ENCODE measurements at places on chromosomes 7 and 10. TPM values are rescaled to one million over a fixed set of nuclear protein-coding genes. Genes with fewer than 3 reads are reported as not detected.

Gene SPDYE2B
- not detected for total RNA-seq

Gene LIPM
- total RNA-seq: not detected

Gene TRIM50
- total RNA-seq: not detected

Gene ATP5F1C
- total RNA-seq: 909 TPM

DNA sequence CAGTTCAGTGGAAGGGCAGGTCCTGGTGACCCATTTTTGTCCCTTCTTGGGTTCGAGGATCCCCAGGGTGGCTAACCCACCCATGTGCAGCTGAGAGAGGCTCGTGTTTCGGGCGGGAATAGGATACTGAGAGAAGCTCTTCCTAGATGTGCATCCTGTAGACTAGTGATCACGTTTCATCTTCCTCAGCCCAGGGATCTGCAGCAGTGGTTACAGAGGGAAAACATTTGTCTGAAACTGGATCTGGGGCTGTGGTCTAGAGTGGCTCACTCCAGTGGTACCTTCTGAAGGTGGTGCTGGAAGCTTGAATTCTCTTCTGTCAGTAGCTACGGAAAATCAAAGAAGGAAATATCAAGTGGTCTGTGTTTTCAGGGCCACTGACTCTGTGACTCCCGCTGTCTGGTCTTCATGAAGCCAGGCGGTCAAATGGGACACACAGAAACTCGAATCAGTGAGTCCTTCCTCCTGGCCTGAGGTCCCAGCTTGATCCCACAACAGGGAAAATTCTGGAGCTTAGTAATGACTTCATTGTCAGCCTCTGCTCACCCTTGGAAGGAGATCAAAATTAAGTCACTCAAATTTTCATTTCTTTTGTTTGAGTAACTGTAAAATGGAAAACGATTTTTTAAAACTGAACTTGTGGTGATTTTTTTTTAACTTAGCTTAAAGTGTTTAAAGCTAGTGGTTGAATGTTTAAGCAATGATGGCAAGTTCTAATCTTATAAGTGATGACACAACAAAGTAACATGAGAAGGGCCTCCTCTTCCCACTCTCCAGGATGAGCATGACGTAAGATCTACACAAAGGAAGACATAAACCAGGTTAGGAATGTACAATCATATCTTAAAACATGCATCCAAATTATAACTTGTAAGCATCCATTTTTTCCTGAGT is 469.3 kb upstream of the KLF6 start:
- no peaks in the 10 kb centered on the region for H3K36me3 ChIP-seq
- no peak overlapping the region for H3K4me3 ChIP-seq
- no peaks in the 10 kb centered on the region for H3K27me3 ChIP-seq
- no peaks in the 10 kb centered on the region for H3K4me1 ChIP-seq
- no peak overlapping the region for H3K27ac ChIP-seq

GRCh38 chr10:48779077-48779476 is 94.4 kb downstream of the WDFY4 start:
- H3K4me1 ChIP-seq: peaks cover 11% of the 10 kb centered on the region
- H3K36me3 ChIP-seq: no peaks in the 10 kb centered on the region
- no peaks in the 10 kb centered on the region for H3K27me3 ChIP-seq
- H3K27ac ChIP-seq: no peak overlapping the region
- H3K4me3 ChIP-seq: no peak overlapping the region

DNA sequence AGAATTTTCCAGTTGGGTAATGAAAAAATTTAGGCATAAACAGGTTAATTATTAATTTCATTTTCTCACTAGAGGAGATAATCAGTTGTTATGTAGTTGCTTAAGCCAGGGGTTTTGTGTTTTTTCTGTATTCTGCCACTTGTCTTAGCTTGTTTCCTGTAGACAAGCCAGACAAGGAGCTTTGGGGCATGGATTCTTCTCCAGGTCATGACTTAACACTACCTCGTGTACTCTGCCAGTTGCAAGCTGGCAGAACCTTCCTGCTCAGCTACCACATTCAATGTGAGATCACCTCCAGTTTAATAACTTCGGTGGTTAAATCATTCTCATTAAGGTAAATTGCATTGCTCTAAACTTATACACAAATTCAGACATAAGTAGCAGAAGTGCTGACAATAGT is 1.8 kb downstream of the CCM2 start:
- no peak for DNase-seq
- peaks cover 16% of the 10 kb centered on the region for H3K4me1 ChIP-seq

DNA sequence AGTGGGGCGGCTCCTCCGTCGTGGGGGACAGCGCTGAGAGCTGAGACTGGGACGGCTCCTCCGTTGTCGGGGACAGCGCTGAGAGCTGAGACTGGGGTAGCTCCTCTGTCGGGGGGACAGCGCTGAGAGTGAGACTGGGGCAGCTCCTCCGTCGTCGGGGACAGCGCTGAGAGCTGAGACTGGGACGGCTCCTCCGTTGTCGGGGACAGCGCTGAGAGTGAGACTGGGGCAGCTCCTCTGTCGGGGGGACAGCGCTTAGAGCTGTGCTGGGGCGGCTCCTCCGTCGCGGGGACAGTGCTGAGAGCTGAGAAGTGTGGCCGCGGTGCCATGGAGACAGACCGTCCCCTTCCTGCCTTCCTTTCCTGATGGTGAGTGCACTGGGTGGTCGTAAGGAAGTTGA is 136.4 kb downstream of the DYNC2I1 start:
- no peak overlapping the region for H3K4me3 ChIP-seq
- H3K27ac ChIP-seq: no peak overlapping the region
- H3K27me3 ChIP-seq: peaks cover 10% of the 10 kb centered on the region
- no peak for DNase-seq
- H3K4me1 ChIP-seq: no peaks in the 10 kb centered on the region

DNA sequence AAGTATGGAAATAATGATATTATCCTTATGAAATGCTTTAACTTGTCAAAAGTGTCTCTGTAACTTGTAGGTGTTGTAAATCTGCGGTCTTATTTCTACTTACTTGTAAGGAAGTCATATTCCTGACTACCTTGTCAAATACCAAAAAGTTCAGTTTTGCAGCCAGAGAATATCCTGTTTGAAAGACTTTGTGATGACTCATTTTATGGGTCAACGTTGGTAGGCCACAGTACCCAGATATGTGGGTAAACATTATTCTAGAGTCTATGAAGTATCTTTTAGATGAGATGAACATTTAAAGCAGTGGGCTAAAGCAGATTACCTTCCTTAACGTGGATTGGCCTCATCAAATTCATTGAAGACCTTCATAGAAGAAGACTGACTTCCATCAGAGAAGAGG is 195.3 kb downstream of the PPP1R9A start:
- H3K36me3 ChIP-seq: no peaks in the 10 kb centered on the region
- DNase-seq: no peak
- no peaks in the 10 kb centered on the region for H3K27me3 ChIP-seq
- peaks cover 10% of the 10 kb centered on the region for H3K4me1 ChIP-seq
- no peak overlapping the region for H3K27ac ChIP-seq
